Erythroblast (primary cell): ENCODE measurements at places on chromosomes 1 and 21.

GRCh38 chr1:55478742-55479141 lies 263.6 kb upstream of the USP24 start:
- DNase-seq, result peak; percentile 16

DNA sequence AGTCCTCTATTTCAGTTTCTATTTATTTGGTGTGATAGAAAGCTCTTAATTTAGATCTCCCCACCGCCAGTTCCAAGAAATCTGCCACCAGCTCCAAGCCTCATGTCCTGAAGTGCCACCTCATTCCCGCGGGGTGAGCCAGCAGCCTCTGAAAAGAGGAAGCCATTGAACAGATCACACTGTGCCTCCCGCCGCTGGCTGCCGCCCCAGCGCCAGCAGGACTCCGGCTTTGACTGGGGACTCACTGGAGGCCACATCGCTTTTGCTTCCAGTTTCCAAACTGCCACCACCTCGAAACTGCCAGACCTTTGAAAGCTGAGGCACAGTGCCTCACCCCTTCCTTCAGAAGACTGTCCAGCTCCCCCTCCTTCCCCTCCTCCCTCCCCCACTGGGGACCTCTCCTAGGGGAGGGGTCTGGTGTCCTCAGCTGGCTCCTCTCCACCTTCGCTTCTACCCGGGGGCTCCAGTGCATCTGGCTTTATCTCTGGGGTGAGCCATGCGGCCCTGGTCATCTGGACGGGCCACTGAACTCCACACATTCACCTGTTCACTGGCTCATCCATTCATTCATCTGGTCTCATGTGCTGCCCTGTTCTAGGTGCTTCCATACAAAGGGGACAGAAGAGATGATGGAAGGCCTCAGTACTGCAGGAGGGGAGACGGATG lies 58.9 kb downstream of the VPS26C start:
- peak; percentile 24 for DNase-seq

- no peak for DNase-seq
These were observed 159.2 kb upstream of the C1orf174 start for GRCh38 chr1:4059270-4059669.

GRCh38 chr1:185733818-185734735 lies at the start of gene HMCN1:
TSS of gene HMCN1 (plus strand) at chr1:185734391. CDS start at chr1:185734780, 389 bp downstream.
- DNase-seq, result peak; percentile 41

- DNase-seq, result no peak
These were observed 864.3 kb upstream of the ADAMTS5 start for GRCh38 chr21:27831177-27831576.

DNA sequence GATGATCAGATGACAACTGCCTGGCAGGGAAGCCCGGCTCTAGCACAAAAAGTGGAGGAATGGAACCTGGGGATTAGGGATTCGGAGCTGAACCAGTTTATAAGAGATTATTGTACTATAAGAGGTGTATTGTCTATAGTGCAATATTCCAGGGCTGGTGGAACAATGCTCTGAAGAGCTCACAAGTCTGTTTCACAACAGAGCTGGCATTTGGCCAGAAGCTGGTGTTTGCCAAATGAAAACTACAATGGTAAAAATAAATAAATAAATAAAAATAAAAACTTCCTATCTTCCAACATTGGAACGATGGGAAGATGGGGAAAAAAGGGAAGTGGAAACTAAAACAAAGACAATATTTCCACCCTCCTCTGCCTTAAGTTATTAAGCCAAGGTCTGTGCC lies 73.5 kb downstream of the CHODL start:
- DNase-seq, result no peak

- DNase-seq, result no peak
These were observed 10.0 kb downstream of the C1orf87 start for GRCh38 chr1:60063561-60063960.
